SK-N-SH treated with all-trans-retinoic acid at 6 μM for 48 hours (cell line): ENCODE measurements at places on chromosomes 13 and 19.

DNA sequence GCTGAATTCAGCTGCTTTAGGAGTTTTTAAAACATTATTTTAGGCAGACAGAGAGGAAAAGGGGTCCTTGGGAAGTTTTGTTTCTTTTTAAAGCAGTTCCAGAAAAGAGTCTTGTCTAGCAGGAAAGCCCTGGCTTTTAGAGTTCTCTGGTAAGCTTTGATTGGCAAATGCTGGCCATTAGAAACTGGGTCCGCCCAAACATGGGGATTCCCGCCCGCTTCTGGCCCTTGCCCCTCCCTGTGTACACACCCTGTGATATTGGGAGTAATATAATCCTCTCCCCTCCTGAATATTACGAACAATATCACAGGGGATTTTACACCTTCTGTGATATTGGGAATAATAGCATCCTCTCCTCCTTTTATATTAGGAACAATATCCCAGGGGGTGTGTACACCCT, 58.9 kb downstream of the ERICH4 start:
- peak; percentile 29; the same call in 2 of the 3 replicates for ATAC-seq

- no peak for ATAC-seq
These were observed at the start of gene CPB2 for GRCh38 chr13:46104868-46105267. Gene CPB2, minus strand, starts transcription at chr13:46105033. Its CDS starts 24 bp downstream, at chr13:46105009.

- ATAC-seq, result peak; percentile 89
These were observed 13.7 kb upstream of the CREB3L3 start for GRCh38 chr19:4139614-4140236.

DNA sequence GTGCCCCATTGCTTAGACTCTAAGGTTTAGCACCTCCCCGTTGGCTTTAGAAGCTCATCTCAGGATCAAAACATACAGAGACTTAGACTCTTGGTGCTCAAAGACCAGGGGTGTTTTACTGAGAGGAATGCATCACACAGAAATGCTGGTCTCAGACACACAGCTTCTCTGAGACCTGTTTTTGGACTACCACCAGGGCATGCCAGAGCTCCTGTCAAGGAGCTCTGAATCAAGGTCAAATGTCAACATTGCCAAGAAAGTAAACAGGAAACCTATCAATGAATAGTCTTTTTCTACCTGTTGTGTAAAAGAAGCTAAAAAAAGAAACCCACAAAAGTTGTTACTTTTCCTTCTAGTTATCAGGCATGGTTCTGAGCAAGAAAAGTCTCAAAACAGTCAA, 149.2 kb downstream of the COL4A1 start:
- ATAC-seq, result no peak

DNA sequence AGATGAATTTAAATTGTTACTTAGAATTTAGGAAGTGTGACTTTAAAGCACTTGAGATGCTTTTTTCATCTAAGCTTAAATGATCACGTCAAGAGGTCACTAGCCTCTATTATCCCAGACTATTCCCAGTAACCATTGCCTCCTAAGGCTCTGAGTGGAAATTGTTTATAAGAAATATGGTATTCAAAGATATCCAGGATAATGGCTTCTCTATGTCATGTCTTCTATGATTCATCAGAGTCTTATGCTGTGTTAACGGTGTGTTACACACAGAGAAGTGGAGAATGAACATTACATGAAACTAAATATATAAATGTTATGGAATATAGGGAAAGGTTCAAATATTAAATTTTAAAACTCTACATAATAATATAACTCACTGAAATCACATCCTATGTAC, 79.8 kb upstream of the NBEA start:
- ATAC-seq, result no peak

DNA sequence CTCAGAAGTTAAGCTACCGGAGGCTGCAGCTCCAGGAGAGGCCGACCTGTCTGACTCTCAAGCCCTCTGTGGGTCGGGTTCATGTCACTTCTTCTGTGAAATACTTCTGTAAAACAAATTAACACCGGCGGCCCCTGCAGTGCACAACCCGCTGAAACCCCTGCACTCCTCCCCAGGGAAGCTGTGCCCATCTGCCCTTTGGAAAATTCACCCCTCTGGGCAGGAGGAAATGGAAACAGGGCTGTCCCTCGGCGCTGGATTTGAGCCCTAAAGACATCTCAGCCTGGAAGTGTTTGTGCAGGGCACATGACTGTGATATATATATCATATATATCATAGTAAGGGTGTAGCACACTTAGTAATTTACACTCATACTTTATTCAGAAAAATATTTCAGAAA, 415.3 kb downstream of the IRS2 start:
- ATAC-seq, result no peak

GRCh38 chr13:41682766-41683165, 225.4 kb downstream of the RGCC start:
- ATAC-seq, result no peak

GRCh38 chr19:50835785-50836542, 2.6 kb upstream of the KLK15 start:
- ATAC-seq, result peak; percentile 94

DNA sequence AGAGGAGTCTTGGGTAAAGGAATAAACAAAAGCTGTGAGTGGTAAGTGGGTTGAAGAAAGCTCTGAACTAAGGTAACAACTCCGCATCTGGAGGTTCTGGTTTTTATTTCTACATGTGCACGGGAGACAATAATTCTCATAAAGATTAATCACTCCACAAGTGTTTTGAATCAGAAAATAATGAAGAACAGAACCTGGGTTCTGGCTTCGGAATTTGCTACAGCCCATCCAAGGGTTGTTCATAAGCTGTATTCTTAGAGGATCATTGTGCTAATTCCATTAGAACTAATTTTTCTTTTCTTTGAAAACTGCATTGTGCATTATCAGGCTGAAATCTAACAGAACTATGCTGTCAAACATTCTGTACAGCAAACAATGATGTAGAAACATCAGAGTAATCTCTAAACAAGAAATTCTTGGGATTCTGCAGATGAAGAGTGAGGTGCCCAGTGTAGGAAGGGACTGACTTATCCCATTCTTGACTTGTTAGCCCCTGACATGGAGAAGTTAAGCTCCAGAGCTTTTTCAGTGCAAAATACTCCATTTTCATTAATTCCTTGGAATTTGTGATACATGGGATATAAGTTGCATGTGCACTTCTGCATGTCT, 368.2 kb downstream of the COG6 start:
- peak; percentile 70 for ATAC-seq

DNA sequence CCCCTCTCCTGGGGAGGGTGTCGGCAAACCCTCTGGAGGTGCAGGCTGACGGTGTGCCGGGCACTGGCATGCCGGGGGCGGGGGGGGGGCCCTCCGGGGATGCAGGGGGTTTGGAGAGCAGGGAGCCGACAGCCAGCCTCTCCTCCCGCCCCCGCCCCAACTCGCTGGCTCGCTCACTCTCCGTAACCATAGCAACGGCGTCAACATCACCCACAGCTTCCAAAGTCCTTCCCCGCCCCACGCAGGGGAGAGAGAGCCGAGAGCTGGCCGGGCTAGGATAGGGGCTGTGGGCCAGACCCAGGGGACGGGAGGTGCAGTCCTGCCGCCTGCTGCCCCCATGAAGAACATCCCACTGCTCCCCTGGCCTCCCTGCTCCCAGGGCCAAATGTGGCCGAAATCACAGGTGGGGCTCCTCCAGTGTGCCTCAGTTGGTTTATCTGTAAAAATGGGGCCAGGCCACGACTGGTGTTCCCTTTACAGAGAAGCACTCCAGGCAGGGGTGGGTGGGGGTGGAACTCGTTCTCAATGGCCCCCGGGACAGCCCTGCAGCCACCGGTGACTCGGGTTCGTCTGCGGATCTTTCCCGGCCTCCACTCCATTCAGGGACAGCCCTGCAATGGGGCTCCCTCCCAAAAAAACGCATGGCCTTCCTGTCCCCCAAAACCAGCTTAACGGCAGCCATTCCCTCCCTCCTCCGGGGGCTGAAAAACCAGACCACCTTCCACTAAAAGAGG, 3.2 kb downstream of the KLF16 start:
- ATAC-seq, result no peak

- peak; percentile 3 for ATAC-seq
These were observed 1.1 kb downstream of the RPL36 start for GRCh38 chr19:5690955-5691821.
